Activated naive CD4-positive, alpha-beta T cell treated with anti-CD3 and anti-CD28 coated beads, Interleukin-2, amount 50 U/mL, for 72 hours (primary cell): ENCODE measurements at places on chromosomes 3 and 15. TPM values are rescaled to one million over a fixed set of nuclear protein-coding genes. Genes with fewer than 3 reads are reported as not detected.

The CNTN4 gene
- not detected for total RNA-seq

The CRTAP gene
- 66.6 TPM for total RNA-seq

The GOLGA8Q gene
- 0.59 TPM for total RNA-seq

The ZNF385D gene
- not detected for total RNA-seq

The ATP2B2 gene
- total RNA-seq: not detected

The SCG5 gene
- total RNA-seq: 2.0 TPM

The RBPMS2 gene
- total RNA-seq: not detected

The KBTBD8 gene
- 7.7 TPM for total RNA-seq

DNA sequence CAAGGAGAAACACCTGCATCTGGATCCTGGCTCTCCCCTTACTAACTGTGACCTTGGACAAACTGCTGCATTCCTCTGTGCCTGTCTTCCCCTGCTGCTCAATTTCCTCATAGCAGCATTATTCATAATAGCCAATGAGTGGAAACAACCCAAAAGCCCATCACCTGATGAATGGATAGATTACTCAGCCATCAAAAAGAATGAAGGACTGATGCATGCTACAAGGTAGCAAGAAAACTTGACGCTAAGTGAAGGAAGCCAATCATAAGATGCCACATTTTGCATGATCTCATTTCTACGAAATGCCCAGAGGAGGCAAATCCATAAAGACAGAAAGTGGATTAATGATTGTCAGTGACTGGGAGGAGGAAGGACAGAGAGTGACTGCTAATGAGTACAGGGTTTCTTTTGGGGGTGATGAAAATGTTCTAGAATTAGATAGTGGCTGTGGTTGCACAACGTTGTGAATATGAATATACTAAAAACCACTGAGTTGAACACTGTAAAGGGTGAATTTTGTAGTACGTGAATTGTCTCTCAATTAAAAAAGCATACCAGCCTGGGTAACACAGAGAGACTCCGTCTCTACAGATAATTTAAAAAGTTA, 11.2 kb downstream of the IGDCC4 start:
- no peak for DNase-seq

DNA sequence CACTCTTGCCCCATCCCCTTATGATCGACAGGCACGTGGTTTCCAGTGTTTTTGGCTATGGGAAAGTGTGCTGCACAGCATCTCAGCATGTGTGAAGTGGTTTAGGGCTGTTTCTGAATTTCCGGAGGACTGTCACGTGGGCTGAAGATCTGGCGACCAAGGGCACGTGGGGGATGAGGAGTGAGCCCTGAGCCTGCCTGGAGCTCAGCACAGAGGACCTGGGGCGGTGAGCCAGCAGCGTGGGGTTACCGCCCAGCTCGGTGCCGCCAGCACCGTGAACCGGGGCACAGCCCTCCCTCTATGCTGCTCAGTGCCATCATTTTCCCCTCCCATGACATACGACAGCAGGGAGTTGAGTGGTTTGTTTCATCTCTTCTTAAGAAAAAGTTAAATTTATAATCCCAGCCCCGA, 150.2 kb downstream of the DNAJB8 start:
- DNase-seq: peak; percentile 23

- DNase-seq: no peak
Observed at GRCh38 chr15:73075160-73075859, 23.0 kb downstream of the NEO1 start.

- no peak for DNase-seq
Observed at GRCh38 chr15:77632534-77633133, at the start of gene LINGO1. LINGO1 (minus strand) TSS chr15:77632912; CDS start chr15:77632315, 597 bp downstream.

- no peak for DNase-seq
Observed at GRCh38 chr3:62638316-62638715, 236.9 kb downstream of the CADPS start.

GRCh38 chr3:145760036-145760435, 400.9 kb downstream of the PLOD2 start:
- no peak for DNase-seq

GRCh38 chr15:41336549-41336948, 3.9 kb downstream of the NUSAP1 start:
- DNase-seq: no peak

DNA sequence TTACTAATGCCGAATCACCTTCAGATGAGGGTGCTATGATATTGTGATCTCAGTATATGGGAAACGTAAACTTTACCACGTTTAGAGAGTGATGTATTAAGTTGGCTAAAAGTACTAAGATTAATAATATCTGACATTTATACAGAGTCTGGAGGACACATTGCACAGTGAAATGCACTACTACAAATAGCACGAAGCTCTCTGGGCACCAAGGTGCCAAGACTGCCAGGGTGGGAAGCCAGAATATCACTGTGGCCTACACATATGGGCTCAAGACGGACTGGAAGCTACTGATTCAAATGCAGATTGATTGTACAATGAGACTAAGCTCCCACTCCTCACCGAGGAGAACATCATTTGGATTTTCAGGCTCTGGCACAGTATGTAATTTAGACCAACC, 113.3 kb upstream of the LIPC start:
- no peak for DNase-seq

- no peak for DNase-seq
Observed at GRCh38 chr3:19997502-19997901, 14.6 kb downstream of the PP2D1 start.

GRCh38 chr15:78093242-78094020, 1.1 kb downstream of the SH2D7 start:
- DNase-seq: no peak

GRCh38 chr15:98905963-98906711, 101.5 kb downstream of the PGPEP1L start:
- DNase-seq: no peak

- DNase-seq: peak; percentile 66
Observed at GRCh38 chr15:33126559-33127290, 67.8 kb downstream of the FMN1 start.

GRCh38 chr3:55615039-55615693, 128.1 kb upstream of the WNT5A start:
- DNase-seq: no peak

DNA sequence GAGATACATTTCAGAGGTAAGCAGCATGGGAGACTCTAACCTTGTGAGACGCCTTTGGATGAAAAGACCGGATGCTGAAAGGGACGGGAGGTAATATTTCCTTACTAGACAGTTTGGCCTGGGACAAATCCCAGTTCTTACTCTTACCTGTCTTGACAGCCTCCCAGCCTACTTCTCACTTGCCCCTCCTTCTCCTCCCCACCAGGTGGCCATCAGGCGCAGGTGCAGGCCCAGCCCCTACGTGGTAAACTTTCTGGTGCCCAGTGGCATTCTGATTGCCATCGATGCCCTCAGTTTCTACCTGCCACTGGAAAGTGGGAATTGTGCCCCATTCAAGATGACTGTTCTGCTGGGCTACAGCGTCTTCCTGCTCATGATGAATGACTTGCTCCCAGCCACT, 6.3 kb downstream of the HTR3D start:
- no peak for DNase-seq

GRCh38 chr3:66227051-66227450, 6.2 kb downstream of the SLC25A26 start:
- no peak for DNase-seq

DNA sequence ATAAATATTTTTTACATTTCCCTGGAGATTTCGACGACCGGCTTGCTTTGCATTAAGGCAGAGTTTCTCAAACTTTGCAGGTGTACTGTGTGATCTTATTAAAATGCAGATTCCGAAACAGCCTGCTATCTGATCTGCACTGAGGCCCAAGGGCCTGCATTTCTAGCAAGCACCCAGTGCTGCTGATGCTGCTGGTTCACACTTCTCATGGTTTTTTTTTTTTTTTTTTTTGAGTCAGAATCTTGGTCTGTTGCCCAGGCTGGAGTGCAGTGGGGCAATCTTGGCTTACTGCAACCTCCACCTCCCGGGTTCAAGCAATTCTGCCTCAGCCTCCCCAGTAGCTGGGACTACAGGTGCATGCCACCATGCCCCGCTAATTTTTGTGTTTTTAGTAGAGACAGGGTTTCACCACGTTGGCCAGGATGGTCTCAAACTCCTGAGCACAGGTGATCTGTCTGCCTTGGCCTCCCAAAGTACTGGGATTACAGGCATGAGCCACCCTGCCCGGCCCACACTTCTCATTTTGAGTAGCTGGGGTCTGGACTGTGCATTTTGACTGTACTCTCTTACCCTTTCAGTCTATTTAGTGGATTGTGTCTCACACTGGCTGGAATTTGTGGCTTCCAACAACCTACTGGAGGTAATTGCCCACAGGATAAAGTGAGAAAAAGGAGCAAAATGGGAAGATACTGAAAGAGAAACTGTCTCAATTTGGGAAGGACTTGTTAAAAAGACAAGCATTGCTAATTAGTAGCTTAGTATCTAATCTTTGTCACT, 94.1 kb downstream of the ITPR1 start:
- DNase-seq: peak; percentile 6

DNA sequence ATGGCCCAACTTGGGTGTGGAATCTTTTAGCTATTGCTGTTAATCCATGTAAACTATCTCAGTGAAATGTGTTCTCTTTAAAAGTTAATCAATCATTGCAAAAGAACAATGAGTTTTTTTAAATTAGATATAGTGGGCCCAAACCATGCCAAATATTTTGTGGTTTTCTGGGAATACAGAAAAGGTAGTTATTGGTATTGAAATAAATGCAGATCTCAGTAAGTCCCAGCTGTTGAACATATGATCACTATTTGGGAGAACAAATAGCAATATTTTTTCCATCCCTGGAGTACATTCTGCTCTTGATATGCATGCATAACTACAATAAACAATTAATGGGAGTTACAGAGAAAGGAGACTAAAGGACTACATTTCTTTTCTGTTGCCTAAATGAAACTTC, 36.0 kb upstream of the LEKR1 start:
- DNase-seq: no peak

GRCh38 chr3:52109611-52110301, 44.5 kb downstream of the POC1A start:
- DNase-seq: no peak

- no peak for DNase-seq
Observed at GRCh38 chr3:12437861-12438260, 46.4 kb upstream of the TSEN2 start.

DNA sequence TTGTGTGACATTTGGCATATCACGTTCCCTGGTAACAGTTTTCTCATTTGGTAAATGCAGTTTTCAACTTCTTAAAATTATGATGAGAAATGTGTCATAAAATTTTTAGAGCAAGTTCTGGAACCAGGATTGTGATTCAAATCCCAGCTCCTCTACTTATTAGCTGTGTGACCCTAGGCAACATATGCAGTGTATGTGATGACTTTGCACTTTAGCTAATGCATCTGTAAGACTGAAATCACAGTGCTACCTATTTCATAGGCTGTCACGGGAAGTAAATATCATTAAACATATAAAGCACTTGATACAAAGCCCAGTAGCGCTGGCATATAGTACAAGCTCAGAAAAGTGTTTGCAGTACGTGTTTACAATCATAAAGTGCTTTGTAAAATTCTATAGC, 419.4 kb downstream of the GRM7 start:
- no peak for DNase-seq

DNA sequence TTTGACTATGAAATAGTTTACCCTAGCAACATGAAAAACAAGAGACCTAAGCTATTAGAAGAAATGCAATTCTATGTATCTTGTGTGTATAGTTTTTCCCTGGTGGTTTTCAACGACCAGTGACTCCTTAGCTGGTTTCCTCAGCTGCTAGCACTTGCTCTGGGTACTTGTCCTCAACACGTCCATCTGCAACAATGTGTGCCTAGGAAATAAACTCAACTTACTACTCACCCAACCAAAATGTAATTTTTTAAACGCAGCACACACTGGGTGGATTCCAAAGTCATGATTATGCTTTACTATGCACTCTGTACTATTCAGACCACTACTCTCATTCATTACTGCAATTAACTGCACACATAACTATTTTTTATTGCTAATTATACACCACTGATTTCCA, 31.0 kb downstream of the CPA3 start:
- no peak for DNase-seq

DNA sequence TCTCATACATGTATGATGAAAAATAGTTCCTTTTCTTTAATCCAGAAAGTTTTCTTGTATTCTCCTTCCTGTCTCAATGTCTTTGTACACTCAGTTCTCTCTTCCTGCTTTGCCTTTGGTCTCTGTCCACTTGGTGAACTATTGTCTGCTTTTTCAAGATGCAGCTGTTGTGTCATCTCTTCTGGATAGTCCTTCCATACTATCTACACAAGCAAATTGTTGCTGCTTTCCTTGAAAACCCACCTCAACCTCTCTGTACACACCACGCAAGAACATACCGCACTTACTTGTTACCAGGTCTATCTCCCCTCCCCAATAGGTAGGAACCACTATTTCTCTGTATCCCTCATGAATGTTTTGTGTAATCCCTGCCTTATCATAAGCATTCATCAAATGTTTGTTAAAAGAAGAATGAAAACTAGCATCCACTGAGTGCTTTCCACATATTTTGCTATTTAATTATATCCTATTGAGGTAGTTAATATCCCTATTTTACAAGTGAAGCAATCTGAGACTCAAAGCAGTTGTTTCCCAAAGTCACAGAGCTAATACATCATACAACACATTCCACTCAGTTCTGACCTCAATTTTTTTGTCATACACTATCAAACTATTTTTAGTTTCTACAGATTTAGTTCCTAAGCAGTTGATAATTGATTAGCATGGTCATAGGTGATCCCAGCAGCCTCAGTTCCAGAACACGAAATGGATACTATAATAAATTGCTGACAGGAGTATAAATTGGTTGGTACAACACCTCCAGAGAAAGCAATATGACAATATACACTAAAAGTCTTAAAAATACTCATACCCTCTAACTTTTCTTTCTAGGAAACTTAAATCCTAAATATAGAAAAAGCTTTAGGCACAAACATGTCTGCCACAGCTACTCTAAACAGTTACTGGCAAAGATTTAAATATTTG, 19.6 kb downstream of the HACL1 start:
- no peak for DNase-seq

DNA sequence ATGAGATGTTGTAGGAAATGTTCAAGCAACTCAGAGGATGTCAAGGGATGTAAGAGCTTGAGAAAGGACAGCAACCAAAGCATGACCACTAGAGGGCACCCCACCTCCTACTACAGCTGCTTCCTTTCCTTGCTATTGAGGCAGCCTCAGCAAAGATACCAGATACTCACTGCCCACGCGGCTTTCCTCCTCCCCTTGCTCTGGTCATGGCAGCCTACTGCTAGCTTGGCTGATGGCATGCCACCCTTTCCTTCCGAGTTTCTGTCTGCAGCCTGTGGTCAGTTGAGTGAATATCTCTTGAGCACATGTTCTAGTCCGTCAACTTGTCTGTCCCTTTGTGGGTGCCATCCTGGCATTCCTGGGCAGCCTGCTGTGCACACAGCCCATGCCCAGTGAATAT, 4.4 kb upstream of the CXCR6 start:
- peak; percentile 81 for DNase-seq

DNA sequence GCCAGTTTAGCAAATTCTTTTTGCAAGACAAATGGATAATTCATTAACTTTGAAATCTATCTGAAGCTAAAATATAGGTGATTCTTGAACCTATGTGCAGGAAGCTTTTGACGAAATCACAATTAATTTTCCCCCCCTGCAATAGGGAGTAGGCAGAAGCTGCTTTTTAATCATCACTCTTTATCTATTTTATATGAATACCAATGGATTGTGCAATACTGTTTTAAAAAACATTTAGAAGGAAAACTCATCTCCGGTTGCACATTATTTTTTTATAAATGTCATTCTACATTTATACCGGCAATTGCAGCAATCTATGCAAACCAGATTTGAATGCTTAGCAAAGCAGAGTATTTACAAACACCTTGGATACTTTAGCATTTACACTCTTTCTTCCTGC, 121.1 kb upstream of the TMCO5A start:
- DNase-seq: no peak

- no peak for DNase-seq
Observed at GRCh38 chr3:78697426-78697825, 1070.4 kb downstream of the ROBO1 start.

- DNase-seq: no peak
Observed at GRCh38 chr15:79675982-79676381, 220.8 kb downstream of the MTHFS start.
